Left kidney (tissue), 8 donors: ENCODE measurements at places on chromosomes 1 and 21. TPM values are rescaled to one million over a fixed set of nuclear protein-coding genes. Genes with fewer than 3 reads are reported as not detected.

GRCh38 chr1:230864441-230864840, 3.9 kb downstream of the C1orf198 start:
- DNase-seq = no peak

- DNase-seq = no peak
These were observed 2.1 kb downstream of the PLD5 start for GRCh38 chr1:242522304-242522945.

GRCh38 chr1:22600071-22600816, 36.2 kb upstream of the C1QA start:
- no peak for DNase-seq

GRCh38 chr1:205444300-205444930, 11.4 kb downstream of the BLACAT1 start:
- no peak for DNase-seq

GRCh38 chr1:212470059-212470458, 37.3 kb downstream of the NENF start:
- DNase-seq = no peak

GRCh38 chr21:42537106-42537742, 23.6 kb downstream of the SLC37A1 start:
- no peak for DNase-seq

DNA sequence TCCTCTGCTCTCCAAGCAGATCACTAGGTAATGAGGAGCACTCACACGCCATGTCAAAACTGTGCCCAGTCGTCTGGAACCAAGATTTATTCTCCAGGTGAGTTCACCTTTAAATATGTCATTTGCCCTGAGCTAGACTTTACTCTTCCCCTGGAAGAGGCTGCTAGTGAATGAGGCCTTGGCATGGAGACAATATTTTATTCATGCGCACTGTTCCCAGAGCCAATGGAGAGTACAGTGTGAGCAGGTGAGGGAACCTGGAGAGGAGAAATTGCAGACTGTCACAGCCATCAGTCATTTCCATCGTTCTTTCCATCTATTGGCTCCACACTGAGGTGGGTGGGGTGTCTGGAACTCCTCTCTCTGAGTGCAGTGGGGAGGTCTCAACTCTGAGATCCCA, 333.6 kb downstream of the KCNH1 start:
- no peak for DNase-seq

The ASCL5 gene
- 0.15 TPM for polyA plus RNA-seq

The TMPRSS15 gene
- polyA plus RNA-seq = 0.50 TPM
